ENCODE measurements at places on chromosomes 5 and 9. TPM values are rescaled to one million over a fixed set of nuclear protein-coding genes. Genes with fewer than 3 reads are reported as not detected.

Gene FCN2
- not detected for total RNA-seq

Gene UAP1L1
- total RNA-seq, result 23.1 TPM

DNA sequence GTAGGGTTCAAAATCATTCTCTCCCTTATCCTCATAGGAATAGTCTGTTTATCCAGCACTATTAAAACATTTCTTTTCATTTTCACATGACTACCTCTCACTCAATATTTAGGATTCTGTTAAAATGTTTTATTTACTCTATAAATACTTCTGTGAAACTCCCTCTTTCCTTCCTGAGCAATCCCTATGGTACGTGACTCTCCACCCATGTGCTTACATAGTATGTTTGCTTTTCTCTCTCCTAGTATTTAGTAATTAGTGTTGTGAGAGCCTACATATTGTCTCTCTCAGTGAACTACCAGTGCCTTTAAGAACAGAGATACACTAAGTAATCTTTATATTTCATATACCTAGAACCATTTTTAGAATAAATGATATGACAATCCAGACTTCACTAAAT, 46.0 kb downstream of the PTPRD start:
- DNase-seq, result no peak

GRCh38 chr9:331197-331596, 116.5 kb downstream of the DOCK8 start:
- no peak for DNase-seq

- no peak for DNase-seq
These were observed 41.9 kb downstream of the VCAN start for GRCh38 chr5:83513491-83513890.

DNA sequence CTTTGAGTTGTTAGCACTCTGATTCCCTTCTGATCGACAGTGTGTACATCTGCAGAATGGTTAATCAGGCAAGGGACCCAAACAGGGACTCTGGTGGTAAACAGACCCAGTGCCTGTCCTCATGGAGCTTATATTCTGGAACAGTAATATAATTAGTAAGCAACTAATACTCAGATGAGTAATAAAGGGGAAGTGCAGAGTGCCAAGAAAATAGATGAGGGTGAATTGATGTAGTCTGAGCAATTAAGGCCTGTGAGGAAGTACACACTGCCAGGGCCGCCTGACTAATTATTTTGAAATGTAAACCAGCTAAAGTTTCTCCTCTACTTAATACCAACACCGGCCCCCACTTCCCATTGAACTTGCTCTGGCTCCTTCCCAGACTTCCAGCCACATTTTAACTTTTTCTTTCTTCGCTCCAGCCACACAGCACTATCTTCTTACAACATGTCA, 4.2 kb downstream of the DHX29 start:
- DNase-seq, result no peak

DNA sequence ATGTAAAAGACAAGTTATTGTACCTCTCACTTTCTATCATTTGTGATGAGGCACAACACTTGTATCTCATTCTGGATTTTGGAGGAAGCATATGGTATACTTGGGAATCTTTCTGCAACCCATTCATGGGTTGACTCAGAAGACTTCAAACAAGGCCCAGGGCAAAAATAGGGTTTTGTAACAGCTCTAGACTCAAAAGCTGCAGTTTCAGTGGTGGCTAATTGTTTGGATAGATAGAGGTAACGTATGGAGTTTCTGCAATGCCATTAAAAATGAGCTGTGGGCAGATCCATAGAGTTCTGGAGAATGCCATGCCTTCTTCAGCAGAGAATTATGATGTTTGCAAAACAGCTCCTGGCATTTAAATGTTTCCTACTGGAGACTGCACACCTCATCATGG, 279.6 kb upstream of the VLDLR start:
- DNase-seq, result no peak

- DNase-seq, result no peak
These were observed 2.1 kb downstream of the SLC9A3 start for GRCh38 chr5:522116-522515.

DNA sequence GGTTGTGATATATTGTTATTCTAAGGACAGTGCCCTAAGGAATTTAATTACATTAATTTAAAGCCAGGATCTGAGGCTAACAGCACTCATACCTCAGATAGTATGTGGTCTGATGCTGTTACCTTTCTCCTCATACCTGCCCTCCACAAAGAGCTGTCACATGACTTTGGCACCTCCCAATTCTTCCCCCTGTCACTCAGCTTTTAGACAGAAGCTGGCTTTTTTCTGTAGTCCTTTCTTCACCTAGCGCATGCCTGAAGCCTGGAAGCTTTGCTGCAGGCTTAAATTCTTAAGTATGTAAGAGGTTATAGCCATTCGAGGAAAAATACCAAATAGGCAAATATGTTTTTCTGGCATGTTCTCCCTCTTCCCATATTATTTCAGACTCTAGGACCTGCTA, 61.0 kb upstream of the ADAMTS19 start:
- DNase-seq, result no peak

GRCh38 chr9:77170991-77171699, 6.2 kb upstream of the VPS13A start:
- no peak for DNase-seq

DNA sequence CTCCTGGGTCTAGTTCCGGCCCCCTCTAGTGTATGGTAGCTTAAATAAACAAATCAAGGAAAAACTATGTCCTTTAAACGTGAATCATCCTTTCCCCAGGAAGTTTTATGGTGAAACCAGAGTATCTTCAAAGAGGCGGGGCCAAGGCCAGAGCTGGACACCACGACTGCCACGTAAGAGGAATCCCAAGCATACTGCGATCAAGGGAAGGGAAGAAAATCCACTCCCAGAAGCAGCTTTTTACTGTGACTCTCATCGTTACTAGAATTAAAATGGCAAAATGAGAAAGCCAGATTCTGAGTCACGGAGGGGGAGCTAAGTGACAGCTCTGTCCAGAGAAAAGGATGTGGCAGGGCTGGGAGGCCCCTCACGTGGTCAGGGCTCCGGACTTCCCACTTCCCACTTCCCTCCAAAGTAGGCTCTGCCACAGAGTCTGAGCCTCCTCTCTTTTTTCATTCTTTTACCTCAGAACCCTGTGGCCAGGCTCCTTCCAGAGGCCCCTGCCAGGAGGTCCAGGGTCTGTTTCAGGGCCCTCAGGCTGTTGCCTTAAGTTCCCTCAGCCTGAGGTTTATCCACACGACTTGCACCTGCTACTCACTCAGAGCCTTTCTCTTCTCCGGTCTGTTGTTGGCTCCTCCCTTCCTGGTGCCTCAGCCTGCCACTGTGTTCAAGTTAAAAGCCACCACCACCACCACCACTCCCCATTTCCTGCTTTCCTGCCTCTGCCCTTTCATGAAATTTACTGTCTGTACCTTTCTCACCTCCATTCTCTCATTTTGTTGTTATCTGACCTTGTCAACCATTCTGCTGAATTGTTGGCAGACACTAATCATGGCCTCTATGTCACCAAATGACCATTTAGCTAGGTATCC, 1.4 kb upstream of the GLRX start:
- peak; percentile 82 for DNase-seq

GRCh38 chr9:110130791-110131416, 77.1 kb downstream of the C9orf152 start:
- DNase-seq, result no peak

DNA sequence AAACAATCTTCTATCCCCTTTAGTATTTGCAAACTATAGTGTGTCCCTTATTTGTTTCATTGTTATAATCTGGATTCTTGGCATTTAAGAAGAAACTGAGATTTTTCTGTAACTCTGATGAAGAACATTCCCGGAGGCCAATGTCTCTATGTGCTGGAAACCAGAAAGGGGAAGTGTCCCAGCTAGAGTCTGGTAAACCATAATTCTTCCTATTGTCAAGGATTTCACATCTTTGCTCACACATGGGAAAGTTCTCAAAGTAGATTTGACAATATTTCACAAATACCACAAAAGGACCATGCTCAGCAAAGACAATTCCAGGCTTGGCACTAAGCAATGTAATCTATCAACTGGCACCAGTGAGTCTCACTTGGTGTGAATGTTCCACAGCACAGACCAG, 146.8 kb downstream of the MUSK start:
- no peak for DNase-seq

Gene IRX2
- total RNA-seq, result 0.10 TPM

DNA sequence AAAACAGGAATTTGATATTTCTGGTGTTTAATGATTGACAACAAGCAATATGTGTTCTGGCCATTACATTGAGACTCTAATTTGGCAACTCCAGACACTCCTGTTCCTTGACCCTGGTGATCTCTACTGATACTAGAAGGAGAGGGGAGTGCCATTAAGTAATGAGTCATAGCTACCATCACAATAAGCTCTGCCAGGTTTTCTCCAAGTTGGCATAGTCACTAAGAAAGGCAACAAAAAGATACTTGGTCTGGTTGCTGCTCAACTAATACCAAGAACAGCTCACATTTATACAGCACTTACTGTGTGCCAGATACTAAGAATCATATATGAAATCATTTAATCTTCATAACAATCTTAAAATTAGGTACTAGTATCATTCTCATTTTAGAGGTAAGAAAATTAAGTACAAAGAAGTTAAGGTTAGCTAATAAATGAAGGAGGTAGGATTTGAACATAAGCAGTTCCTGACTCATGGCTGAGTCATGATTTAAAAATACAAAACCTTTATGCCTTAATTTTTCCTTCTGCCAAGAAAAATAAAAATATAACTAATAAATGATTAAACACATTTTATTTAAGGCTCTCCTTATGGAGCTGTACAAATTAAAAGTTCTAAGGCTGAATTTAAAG, 19.9 kb upstream of the PRXL2C start:
- no peak for DNase-seq

- no peak for DNase-seq
These were observed 124.2 kb downstream of the GNA14 start for GRCh38 chr9:77523891-77524290.

Gene ARSI
- 18.6 TPM for total RNA-seq

- no peak for DNase-seq
These were observed 146.1 kb downstream of the CAAP1 start for GRCh38 chr9:26746357-26747072.

Gene BAAT
- total RNA-seq, result 0.08 TPM

DNA sequence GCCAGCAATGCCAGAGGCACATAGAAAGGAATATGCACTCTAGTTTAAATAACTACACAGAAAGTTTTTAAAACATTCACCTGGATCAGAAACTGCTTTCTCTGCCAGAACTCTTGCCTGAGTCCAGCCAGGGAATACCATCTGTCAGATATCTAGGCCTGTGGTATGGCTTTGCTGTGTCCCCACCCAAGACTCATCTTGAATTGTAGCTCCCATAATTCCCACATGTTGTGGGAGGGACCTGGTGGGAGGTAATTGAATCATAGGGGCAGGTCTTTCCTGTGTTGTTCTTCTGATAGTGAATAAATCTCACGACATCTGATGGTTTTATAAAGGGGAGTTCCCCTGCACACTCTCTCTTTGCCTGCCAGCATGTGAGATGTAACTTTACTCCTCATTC, 41.5 kb upstream of the KCNV2 start:
- DNase-seq, result no peak

All from Panc1 (cell line).